ENCODE measurements at places on chromosomes 6 and 20. TPM values are rescaled to one million over a fixed set of nuclear protein-coding genes. Genes with fewer than 3 reads are reported as not detected.

DNA sequence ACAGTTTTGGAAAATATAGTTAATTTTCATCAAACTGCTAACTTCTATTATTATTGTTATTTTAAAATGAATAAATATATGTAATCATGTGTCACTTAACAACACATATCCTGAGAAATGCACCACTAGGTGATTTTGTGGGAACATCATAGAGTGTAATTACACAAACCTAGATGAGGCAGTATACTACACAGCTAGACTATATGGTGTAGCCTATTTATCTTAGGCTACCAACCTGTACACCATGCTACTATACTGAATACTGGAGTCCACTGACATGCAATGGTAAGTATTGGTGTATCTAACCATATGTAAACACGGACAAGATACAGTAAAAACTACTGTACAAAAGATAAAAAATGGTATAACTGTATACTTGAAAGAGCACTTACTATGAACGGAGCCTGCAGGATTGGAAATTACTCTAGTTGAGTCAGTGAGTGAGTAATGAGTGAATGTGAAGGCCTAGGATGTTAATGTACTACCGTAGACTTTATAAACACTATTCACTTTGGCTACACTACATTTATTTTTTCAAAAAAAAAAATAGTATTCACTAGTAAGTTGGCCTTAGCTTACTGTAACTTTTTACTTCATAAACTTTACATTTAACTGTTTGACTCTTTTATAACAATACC is 72.4 kb downstream of the ASCC3 start:
- no peak for DNase-seq

The CASP8AP2 gene
- total RNA-seq: 32.8 TPM

The SLC13A3 gene
- not detected for total RNA-seq

GRCh38 chr6:56734335-56734734 is 91.6 kb upstream of the DST start:
- DNase-seq: no peak

GRCh38 chr6:166737261-166737660 is 110.2 kb upstream of the RPS6KA2 start:
- no peak for DNase-seq

The FRK gene
- 0.05 TPM for total RNA-seq

The PFDN4 gene
- 55.1 TPM for total RNA-seq

The DEFB132 gene
- not detected for total RNA-seq

DNA sequence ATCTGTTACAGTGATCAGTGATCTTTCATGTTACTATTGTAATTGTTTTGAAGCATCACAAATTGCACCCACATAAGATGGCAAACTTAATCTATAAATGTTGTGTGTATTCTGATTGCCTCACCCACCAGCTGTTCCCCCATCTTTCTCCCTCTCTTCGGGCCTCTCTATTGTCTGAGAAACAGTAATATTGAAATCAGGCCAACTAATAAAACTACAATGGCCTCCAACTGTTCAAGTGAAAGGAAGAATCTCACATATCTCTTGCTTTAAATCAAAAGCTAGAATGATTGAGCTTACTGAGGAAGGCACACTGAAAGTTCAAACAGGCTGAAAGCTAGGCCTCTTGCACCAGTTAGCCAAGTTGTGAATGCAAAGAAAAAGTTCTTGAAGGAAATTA is 141.2 kb downstream of the CDK19 start:
- no peak for DNase-seq

- DNase-seq: peak; percentile 96
These were observed at the start of the genes CFAP61 and CRNKL1 for GRCh38 chr20:20052074-20052970. Gene CFAP61 (plus strand): TSS chr20:20052532. CDS start chr20:20056654, 4,122 bp downstream. Gene CRNKL1 (minus strand): TSS chr20:20052466. CDS start chr20:20052342, 124 bp downstream.

- no peak for DNase-seq
These were observed 54.0 kb upstream of the CCN2 start for GRCh38 chr6:132005178-132005577.

- DNase-seq: no peak
These were observed 33.5 kb downstream of the ERMARD start for GRCh38 chr6:169784821-169785340.

DNA sequence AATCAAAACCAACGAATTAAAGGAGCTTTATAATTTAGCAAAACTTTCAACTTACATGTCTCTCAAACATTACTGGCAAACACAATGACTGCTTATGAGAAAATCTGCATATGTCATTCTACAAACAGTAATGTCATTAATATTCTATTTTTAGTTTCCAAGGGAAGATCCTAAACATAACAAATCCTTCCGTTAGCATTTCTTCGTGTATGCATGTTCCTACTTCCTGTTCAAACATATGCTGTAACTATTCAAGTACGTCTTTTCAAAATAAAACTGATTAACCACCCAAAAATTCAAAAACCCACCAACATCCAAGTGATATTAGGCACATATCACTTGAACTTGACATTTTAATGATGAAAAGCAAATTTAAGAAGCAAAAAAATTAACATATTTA is 131.3 kb downstream of the HACE1 start:
- DNase-seq: no peak

DNA sequence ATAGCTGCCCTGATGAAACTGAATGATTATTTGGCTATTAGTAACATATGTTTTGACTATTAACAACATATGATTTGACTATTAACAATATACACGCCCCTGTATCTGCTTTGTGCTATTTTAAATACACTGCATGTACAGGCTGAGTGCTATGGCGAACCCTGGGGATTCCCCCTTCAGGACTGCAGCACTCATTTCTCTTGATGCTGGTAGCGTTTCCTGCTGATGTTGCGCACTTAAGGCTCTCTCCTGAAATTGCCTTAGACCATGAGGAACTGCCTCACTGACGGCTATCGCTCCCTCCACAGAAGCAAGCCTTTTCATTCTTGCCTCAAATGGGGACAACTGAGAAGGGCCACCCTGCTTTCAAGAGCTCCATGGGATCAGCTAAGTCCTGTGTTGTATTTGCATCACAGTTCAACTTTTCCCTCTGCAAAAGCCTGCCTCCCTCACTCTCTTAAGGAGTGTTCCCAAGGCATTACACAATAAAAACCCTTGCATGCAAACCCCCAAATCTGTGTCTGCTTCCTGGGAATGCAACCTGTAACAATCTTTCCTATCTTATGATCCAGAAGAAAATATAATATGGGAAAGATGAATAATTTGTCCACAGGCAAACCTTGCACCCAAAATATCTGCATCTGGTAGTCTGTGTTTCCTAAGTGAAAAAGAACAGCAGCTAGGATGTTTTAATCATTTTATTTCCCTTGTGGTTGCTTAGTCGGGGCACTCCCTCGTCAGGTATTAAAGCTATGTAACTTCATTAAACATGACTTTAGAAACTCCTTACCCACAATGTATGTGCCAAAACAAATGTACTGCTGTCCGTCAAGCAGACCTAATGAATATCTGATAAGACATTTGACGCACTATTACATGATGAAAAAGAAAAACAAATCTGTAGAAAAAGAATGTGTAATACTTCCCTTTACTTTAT is 456.4 kb downstream of the COL12A1 start:
- DNase-seq: no peak

DNA sequence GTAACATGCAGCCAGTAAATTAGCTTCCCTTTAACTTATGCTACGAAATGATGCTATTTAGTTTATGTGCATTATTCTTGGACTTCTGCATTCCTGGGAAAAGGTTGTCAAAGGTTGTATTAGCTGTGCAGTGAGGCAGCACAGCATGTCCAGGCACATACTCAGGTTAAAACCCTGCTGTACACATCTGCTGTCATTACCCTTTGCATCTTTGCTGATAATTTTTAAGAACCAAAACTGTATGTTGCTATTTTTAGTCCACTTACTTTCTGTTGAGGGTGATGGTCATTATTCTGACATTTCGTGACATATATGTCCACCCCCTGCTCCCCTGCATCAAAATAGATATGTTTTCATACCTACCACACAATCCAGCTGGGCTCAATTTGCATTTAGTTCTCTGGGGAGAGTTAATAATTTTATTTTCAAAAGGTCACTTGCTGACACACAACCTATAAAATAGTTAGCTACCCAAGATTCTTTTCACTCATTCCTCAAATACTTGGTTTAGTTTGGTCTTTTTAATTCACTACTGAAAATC is 142.5 kb upstream of the SPACA1 start:
- DNase-seq: no peak

DNA sequence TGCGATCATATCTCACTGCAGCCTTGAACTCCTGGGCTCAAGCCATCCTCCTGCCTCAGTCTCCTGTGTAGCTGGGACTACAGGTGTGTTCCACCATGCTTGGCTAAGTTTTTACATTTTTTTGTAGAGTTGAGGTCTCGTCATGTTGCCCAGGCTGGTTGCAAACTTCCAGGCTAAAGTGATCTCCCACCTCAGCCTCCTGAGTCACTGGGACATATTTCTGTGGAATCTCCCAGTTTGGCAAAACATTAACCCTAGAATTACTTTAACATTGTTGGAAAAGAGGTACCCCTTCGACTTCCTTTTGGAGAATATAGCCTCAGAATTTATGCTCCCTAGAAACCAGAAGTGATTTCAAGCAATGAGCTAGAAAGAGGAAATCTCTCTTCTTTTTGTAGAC is 57.2 kb downstream of the SHLD1 start:
- DNase-seq: no peak

GRCh38 chr6:146856296-146856695 is 257.5 kb downstream of the ADGB start:
- no peak for DNase-seq

DNA sequence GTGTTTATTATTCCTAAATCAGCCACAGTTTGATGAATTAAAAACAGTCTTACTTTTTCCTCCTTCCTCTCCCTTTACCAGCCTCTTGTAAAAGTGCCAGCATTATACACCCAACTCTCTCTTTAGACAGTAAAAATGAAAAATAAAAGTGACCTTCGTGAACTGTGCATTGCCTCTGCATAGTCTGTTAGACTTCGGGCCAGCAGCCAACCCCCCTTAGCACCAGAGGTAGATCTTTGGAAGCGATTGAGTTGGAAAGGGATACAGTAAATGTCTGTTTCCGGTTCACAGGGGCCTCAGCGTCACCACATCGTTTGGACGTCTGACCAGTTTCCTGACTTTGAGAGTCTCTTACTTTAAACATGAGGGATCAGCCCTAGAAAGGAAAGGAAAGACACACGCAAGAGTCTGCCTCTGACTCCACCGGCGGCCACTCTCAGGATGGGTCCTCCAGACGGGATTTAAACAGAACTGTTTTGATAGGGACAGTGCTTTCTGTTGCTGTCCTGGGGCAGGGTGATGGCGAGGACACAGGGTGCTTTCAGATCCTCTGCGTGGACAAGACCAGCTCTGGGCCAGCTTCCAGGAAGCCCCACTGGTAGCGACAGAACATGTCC is 206.6 kb upstream of the PREP start:
- no peak for DNase-seq

The THBD gene
- not detected for total RNA-seq

GRCh38 chr20:35307666-35308653 is 15.7 kb upstream of the FAM83C start:
- DNase-seq: no peak

The GLP1R gene
- 0.05 TPM for total RNA-seq

- no peak for DNase-seq
These were observed 162.3 kb downstream of the MRPL14 start for GRCh38 chr6:43964659-43965570.

GRCh38 chr6:166910601-166911000 is 45.7 kb downstream of the RNASET2 start:
- DNase-seq: no peak

The TPD52L1 gene
- not detected for total RNA-seq

DNA sequence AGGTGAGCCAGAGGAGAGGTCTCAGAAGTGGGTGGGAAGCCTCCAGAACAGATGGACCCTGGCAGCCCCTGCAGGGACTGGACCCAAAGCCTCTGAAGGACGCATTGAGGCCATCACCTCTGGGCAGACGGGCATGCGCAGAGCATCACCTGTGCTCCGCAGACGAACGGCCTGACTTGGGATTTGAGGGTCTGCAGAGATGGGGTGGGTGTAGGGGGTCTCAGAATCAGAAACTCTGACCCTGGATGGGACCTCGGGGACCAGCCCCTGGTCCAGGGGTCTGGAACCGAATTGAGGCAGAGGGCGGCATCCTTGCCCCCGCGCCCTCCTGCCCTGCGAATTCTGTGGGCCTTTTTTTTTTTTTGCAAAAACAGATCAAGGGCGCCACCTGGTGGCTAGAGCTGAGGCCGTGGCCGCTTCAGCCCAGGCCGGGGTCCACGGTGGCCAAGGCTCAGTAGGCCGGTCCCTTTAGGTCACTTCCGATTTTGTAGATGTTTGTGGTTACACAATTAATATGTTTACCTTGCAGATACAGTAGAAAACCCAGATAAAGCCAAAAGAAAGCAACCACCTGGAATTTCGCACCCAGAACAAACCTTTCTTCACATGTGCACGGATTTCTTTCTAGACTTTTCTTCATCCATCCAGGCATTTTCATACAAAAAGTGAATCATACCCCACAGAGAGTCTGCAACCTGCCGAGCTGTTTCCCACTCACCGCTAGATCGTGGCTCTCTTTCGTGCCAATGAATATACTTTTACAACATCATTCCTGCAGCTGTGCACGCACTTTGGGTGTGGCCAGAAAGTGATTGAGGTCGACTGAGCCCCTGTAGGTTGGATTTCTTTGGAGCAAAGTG is 25.9 kb downstream of the ZBP1 start:
- DNase-seq: no peak

DNA sequence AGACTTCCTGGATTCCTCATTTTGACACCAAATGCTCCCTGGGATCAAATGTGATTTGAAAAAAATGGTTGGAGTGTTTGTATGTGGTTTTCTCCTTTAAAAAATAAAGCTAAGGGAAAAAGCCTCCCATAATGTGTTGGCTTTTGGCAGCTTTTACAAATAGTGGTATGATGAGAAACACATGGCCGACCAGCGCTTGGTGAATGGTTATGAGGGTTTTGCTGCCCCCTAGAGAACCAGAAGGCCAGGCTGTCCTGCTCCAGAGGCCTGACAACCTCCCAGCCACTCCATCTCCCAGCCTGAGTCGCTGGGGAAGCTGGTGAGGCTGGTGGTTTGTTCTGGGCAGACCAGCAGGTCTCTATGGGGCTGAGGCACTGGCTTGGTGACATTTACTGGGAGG is 69.3 kb downstream of the CLIC5 start:
- no peak for DNase-seq

GRCh38 chr20:63234693-63235398 is 859 bp upstream of the BIRC7 start:
- DNase-seq: no peak

The MYLK4 gene
- 0.23 TPM for total RNA-seq

The OLIG3 gene
- total RNA-seq: not detected

The NHLRC1 gene
- total RNA-seq: 0.43 TPM

The GRIK2 gene
- total RNA-seq: not detected

The FAM217A gene
- not detected for total RNA-seq

GRCh38 chr6:71287926-71288227 is 734 bp upstream of the OGFRL1 start:
- DNase-seq: no peak

The NKAPL gene
- not detected for total RNA-seq

The GUCA1A gene
- 0.18 TPM for total RNA-seq

The KCNS1 gene
- total RNA-seq: 0.21 TPM

All from activated T-helper 2 cell treated with anti-CD3 and anti-CD28 coated beads, Interferon-gamma antibody, Interleukin-2, Interleukin-4, amounts not matched to agents 10 μg/mL and 5 μg/mL and 100 μg/mL, durations not matched to agents 14 hours and 24 hours and 36 hours (primary cell).